ENCODE measurements at places on chromosomes 3 and 15.

- no peak for DNase-seq
Measured at GRCh38 chr3:163315786-163316185, 1762.5 kb downstream of the SI start.

DNA sequence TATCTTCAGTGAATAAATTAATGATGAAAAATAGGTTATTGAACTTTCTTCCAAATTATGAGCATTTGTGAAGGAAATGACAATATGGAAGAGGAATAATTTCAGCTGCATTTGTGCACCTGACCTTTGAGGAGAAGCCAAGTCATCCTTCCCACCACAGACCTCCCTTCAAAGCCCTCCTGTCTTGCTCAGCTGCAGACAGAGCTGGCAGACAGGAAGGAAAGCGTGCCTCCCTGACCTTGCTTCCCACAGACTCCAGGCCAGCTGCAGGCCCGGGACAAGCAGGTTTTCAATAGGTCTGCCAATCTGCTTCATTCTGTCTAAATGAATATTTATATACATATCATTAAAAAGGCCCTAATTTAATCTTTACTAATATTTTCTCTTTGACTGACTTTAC, 152.9 kb upstream of the RBMS3 start:
- DNase-seq, result no peak

DNA sequence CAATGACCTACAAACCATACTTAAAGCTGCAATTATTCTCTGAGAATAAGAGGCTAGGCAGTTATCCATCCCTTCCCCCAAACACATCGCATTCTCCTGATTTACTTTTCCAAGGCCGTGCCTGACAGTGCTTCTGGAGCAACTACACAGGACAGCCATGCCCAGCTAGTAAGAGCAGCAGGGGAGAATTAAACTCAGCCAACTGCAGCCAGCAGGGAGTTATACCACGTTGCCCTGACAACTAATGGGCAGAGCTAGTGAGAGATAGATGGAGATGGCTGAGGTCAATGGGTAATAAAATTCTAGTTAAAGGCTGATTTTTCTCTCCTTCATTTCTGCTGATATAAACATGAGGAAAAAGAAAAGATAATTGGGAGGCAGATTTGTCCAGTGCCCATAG, 193.8 kb upstream of the PPP2R3A start:
- DNase-seq, result no peak

- DNase-seq, result no peak
Measured at GRCh38 chr3:154195620-154196356, 74.6 kb downstream of the ARHGEF26 start.

GRCh38 chr15:92140796-92141195, 252.9 kb upstream of the ST8SIA2 start:
- no peak for DNase-seq

DNA sequence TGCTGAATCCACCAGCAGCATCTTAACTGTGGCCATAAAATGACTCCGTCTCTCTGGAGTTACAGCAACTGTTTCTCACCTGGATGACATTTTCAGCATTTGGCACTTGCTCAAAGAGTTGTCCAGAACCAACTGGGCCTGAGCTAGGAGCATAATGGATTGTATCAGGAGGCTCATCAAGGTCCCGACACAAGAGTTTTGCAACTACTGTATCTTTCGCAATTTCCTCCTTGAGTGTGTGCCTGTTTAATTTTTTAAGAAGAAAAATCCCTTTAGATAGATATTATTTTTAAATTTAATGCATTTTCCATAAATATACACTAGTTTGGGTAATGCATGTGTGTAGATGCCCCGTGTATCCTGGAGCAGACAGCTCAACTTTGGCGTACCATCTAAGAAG, 44.3 kb upstream of the C3orf49 start:
- no peak for DNase-seq

DNA sequence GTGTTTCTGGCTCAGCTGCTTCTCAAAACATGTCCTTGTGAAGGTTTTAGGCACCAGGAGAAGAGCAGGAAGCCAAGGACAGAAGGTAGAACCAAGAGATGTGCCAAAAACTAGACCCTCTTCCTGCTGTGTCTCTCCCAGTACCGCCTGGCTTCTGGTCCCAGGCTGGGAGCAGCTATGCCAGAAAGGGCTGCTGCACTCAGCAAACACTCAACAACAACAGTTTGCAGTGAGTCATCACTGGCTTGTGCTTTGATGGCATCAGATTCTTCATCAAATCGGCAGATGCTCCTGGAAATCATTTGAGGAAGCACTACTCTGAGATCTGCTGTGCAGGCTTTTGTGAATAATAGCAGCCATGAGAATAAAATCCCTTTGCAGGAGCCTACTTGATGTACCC, 63.2 kb downstream of the DGKG start:
- no peak for DNase-seq

- no peak for DNase-seq
Measured at GRCh38 chr3:48469046-48469915, 22.7 kb downstream of the ATRIP start.

DNA sequence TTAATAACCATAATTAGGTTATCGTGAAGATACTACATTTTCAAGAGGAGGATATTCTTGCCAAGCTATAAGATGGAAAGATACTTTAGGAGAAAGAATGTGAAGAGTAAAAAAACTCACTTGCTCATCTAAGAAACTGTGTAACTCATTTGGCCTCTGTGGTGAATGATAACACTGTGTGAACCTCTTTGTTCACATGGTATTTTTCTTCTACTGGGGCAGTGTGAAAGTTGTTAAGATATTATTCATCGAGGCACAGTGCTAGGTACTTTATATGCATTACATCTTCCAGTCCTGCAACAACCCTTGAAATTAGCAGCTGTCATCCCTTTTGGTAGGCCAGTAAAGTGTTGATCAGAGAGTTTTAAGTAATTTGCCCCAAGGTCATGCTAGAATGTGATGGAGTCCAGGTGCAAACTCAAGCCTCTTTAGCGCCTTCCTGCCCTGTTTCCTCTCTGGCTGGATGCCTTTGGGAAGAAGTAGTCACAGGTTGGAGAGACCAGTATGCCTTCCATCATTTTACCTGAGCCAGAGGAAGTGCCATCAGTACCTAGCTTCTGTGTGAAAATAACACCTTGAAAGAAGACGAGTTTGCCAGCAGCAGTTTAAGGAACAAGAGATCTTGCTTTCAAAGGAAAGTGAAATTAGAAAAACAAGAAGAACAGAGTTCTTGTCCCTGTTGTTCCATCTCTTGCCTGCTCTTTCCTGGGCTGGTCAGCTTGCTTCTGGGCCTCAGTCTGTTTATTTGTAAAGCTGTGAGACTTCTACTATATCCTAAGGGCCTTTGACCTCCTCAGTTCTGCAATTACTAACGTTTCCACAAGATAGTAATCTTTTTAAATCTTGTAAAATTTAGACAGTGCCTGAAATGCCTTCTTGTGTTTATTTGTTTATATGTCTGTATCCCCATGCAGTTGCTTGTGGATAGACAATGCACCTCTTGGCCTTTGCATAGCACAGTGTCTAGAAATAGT, 179.3 kb downstream of the FNDC3B start:
- no peak for DNase-seq

GRCh38 chr15:78012643-78013077, 64.9 kb downstream of the TBC1D2B start:
- no peak for DNase-seq

DNA sequence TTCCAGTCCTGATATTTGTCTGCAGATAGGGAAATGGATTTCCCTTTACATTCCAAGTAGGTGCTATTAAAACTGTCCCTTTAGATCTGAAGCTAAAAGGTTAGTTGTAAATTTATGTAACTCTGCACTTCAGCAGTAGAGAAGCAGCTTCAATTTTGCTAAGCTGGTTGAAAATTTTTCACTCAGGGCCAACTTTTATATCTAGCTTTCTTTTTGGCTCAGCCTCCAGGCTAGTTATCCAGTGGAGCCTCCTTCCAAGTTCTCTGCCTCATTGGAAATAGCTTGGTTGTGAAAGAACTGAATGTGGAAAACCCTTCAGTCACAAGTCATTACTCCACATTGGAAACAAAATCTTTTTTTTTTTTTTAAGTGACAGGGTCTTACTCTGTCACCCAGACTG, 8.2 kb upstream of the ZNF660 start:
- DNase-seq, result no peak

DNA sequence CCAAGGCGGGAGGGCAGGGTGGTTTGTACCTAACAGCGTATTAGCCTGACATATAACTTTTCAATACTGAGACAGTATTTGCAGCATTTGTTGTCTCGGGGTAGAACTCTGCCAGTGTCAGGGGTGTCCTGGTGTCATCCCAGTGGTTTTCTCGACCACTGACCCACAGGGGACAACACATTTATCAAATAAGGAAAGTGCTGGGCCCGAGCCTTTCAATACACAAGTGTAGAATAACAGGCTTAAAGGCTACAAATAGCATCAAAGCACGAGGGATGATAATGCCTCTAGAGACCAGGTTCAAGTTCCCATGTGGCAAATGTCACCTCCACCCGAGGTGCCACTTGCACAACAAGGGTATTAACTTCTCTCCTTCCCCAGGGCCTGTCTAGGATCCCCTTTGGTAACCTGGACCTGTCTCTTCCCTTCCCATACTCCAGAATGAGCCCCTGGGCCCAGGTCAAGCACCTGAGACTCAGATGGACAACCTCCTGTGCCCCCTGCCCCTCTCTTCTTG, 9.5 kb upstream of the SLC6A6 start:
- DNase-seq, result no peak

- no peak for DNase-seq
Measured at GRCh38 chr3:55242921-55243320, 244.2 kb downstream of the WNT5A start.

All from CD4-positive, alpha-beta T cell treated with Interleukin-4 for 1 hour (primary cell).